Endodermal cell (in vitro differentiated cells): ENCODE measurements at places on chromosomes 11 and 22. TPM values are rescaled to one million over a fixed set of nuclear protein-coding genes. Genes with fewer than 3 reads are reported as not detected.

DCUN1D5 gene
- total RNA-seq = 47.0 and 52.5 TPM in 2 replicates

EWSR1 gene
- 351 and 352 TPM in 2 replicates for total RNA-seq

PRCP gene
- 104 to 118 TPM (median 107 TPM) in 3 replicates for total RNA-seq

CTSC gene
- total RNA-seq = 273 and 281 TPM in 2 replicates

ATM gene
- 49.0 to 66.2 TPM (median 60.9 TPM) in 3 replicates for total RNA-seq

ANO3 gene
- total RNA-seq = not detected in 2 replicates

TUB gene
- 14.3 and 15.8 TPM in 2 replicates for total RNA-seq

ROBO4 gene
- not detected in 3 replicates for total RNA-seq

CABP4 gene
- total RNA-seq = not detected in 3 replicates

GPR83 gene
- total RNA-seq = 0.13 to 0.35 TPM (median 0.19 TPM) in 3 replicates

OMP gene
- 1.6 to 2.5 TPM in 2 of 3 replicates, not detected in the other for total RNA-seq
